Retina (tissue), 1 donor: ENCODE measurements at places on chromosomes 2 and 18.

DNA sequence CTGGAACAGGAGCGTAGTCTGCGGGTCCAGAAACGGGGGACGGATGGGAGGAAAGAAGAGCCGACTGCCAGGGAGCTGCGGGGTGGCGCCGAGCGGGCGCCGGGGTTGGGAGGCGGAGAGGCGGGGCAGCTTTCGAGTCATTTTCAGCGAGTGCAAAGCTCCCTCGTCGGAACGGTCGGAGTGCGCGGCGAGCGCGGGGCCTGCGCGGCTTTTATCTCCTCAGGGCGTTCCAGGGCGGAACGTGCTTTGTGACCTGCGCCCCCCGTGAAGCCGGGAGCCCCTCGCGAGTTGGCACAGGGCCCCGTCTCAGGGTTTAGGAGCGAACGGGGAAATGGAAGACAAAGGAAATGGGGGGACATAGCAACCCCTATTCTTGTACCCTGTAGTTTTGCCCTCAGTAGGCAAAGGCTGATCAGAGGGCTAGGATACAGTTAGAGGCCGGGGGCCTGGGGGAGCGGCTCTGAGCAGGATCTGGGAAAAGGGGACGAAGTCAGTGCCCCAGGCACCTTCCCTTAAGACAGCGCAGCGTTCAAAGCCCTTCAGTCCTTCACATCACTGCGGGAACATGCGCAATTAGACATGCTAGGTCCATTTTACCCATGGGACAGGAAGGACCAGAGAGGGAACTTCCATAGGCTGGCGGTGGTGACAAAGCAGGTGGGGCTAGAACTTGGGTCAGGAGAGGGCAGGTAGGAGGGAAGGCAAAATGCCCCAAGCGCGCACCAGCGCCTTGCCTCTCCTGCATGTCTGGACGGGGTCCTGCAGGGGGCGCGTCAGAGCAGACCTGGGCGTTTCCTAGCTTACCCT is 60.1 kb upstream of the IL1RL1 start:
- DNase-seq = peak; percentile 82

GRCh38 chr18:75757951-75758350 is 330.4 kb upstream of the SMIM21 start:
- DNase-seq = no peak

DNA sequence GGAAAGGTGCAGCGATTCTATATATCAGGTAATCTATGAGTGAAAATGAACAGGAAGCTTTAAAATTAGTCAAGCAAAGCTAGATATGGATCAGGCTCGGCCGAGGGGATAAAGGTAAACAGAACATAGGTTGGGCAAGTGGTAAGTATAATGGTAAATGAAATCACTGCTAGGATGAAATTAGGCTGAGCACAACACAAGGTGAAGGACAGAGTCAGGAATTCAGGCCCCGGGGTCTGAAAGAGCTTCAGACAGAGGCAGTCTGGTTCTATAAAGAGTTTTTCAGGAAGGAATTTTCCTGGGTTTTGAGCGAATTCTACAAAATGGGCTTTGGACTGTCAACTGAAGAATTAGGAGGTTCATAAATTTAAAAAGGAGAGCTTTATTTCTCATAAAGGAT is 513.2 kb upstream of the CDH2 start:
- DNase-seq = no peak

DNA sequence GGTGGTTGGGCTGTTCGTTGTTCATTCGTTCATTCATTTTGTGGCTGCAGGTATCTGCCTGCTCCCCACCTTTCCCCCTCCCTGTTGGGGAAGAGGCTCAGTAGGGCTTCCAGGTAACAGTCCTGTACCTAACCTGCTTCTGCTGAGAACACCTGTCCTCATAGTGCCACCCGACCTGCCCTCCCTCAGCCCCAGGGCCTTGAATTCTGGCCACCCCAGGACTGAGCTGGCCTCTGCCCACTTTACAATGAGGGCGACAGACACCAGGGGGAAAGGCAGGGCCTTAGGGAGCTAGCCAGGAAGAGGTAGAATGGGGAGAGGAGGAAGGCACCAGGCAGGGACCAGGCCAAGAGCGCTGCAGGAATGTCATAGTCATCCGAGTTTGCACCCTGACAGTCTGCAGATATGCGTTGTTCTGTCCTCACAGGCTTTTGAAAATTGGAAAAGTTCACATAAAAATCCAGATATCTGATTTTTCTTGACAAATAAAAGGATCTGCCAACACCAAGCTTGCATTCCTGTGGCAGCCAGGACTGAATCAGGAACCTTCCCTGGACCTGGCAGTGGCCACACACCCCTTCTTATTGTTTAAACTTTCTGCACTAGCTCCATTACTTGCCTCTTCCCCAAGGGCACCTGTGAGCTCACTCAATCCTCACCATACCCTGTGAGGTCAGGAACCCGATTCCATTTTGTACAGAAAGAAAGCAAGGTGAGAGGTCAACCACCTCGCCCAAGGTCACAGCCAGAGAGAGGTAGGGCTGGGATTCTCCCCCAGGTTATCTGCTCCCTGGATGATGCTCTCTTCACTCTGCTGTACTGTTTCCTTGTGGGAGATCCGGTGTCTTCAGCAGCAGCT is 35.3 kb upstream of the MRPL33 start:
- no peak for DNase-seq

GRCh38 chr2:169221745-169222369 is 140.5 kb downstream of the LRP2 start:
- DNase-seq = peak; percentile 10

GRCh38 chr2:172953970-172954852 is 121.4 kb upstream of the MAP3K20 start:
- no peak for DNase-seq

- no peak for DNase-seq
Observed at GRCh38 chr2:1147873-1148612, 197.4 kb downstream of the SNTG2 start.

- no peak for DNase-seq
Observed at GRCh38 chr2:124480958-124481357, 455.9 kb downstream of the CNTNAP5 start.

GRCh38 chr2:33321236-33321771 is 155.1 kb upstream of the RASGRP3 start:
- no peak for DNase-seq

DNA sequence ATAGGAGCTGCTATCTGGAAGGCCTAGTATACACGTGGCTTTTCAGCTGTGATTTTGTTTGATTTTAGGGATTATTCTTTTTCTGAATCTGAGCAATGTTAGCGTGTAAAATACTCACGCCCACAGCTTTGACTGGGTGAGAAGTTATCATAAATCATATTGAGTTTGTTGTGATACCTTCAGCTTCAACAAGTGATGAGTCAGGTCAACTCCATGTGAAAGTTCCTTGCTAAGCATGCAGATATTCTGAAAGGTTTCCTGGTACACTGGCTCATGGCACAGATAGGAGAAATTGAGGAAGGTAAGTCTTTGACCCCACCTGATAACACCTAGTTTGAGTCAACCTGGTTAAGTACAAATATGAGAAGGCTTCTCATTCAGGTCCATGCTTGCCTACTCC is at the start of gene GKN1:
Gene GKN1, plus strand, starts transcription at position 386 of the 400 bp plus-strand sequence. CDS start 42 bp downstream, outside the sequence.
- DNase-seq = no peak

DNA sequence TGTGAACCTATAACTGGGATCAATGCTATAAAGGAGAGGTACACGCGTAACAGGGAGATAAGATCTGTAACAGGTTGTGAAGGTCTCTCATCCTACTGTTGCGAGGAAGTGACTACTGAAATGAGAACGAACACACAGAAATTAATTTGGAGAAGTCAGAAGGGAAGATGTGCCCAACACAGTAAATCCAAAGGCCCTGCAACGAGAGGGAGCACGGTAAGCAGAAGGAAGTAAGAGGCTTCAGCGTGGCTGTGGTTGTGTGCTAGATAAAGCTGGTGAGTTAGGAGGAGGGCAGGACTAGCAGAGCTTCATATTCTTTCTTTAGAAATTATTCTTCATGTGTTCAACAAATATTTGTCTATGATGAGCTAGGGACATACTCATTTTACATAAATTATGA is 2.5 kb upstream of the ATG16L1 start:
- no peak for DNase-seq
